ENCODE measurements at places on chromosomes 11 and 22.

DNA sequence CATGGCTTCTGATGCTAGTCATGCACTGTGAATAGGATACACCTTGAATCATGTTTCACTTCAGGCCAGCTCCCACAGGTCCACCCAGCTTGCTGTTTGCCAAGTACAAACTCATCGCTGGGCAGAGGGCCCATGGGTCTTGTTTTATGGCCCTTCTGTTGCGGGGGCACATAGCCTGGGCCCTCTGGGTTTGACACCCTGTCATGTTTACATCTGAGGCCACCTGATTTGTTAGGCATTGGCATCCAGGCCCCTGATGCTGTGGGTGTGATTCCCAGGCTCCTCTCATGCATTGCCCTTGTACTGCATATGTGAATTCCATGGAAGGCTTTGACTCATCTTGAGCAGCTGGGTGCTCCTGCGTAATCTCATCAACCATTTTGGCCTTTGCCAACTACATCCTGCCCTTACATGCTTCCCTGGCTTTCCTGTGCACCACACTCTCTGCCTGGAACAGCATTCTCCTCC is 32.6 kb downstream of the PPFIBP2 start:
- DNase-seq: no peak

DNA sequence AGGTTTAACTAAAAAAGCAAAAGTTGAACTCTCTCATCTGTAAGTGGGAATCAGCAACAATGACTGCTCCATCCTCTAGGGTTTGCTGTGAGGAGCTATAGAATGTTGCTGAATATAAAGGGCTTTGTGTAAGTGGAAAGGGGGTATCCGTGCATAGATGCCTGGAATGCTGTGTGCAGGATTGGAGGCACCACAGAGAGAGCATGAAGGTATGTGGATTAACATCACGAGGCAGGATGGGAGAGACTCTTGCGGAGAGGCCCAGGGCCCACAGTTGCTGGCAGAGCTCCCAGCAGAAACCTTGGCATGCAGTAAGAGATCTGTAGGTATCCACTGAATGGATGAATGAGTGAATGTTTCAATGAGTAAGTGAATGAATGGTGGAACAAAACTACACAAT is 298.7 kb upstream of the DDI1 start:
- DNase-seq: no peak

DNA sequence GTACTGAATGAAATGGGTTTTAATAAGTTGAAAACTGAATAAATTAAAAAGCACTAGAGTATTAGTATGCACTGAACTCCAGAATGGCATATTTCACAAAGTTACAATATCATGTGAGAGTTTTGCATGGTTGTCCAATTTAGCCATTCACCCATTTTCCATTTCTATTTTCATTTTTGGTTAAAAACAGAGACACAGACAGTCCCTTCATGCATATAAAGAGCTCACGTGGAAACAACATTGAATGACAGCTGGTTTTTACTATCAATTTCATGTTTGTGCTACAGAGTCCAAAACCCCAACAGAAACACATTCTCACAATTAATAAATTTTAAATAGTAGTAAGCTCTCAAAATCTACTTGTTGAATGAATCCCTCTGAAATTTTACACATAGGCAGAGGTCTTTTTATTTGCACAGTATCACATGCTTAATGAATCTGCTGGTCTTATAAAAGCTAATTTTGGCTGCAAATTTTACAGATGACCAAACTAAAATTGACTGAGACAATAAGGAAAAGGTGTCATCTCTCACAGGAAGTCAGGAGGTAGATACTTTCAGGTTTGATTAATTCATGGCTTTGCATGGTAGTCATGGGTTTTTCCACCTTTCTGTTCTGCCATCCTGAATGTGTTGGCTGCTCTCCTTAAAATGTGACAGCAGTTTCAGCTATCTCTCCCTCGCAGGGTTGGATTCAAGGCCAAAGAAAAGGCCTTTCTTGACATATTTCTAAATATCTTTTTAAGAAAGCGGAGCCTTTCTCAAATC is 20.6 kb upstream of the DDI1 start:
- DNase-seq: no peak

DNA sequence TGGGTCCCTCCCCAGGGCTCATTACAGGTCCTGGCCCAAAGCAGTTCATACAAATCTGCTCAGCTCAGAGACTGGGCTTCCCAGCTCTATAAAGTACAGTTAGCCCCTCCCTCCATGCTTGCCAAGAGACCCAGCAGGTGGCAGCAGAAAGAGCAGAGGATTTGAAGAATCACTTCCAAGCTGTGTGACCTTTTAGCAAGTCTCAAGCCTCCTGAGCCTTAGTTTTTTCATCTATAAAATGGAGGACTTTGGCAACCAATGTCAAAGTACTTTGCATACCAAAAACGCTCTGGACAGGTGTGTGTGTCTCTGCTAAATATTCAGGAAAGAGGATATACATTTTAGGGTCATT is 26.6 kb downstream of the RELT start:
- DNase-seq: no peak

- no peak for DNase-seq
Measured at GRCh38 chr22:18012531-18012930, 11.8 kb downstream of the MICAL3 start.
